ENCODE measurements at places on chromosomes 1 and 21.

GRCh38 chr1:178371235-178371634, 125.5 kb downstream of the CLEC20A start:
- no peak for DNase-seq

GRCh38 chr21:21605521-21605920, 607.3 kb downstream of the NCAM2 start:
- no peak for DNase-seq

GRCh38 chr1:211344152-211344618, 17.6 kb downstream of the TRAF5 start:
- DNase-seq, result no peak

DNA sequence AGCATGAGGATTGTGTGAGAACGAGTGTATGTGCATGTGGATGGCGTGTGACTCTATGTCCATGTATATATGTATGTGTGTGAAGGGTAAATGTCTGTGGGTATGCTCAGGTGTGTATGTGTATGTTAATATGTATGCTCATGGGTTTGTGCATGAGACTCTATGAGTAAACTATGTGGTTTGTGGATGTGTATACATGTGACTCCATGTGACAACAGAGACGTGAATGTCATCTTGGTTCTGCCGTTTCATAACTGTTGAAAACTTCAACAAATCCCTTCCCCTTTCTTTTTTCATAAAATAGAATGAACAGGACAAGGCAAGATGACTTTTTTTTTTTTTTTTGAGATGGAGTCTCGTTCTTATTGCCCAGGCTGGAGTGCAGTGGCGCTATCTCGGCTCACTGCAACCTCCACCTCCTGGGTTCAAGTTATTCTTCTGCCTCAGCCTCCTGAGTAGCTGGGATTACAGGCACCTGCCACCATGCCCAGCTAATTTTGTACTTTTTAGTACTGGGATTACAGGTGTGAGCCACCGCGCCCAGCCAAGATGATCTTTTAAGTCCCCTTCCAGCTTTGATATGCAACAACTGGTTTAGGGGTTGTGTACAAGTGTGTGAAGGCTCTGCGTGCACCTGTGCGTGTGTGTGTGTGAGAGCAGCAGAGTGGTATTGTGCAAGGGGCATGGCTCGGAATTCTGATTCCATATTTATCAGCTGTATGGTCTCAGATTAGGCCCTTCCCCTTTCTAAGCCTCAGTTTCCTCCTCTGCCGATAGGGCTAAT, 106.3 kb downstream of the EBNA1BP2 start:
- DNase-seq, result no peak

DNA sequence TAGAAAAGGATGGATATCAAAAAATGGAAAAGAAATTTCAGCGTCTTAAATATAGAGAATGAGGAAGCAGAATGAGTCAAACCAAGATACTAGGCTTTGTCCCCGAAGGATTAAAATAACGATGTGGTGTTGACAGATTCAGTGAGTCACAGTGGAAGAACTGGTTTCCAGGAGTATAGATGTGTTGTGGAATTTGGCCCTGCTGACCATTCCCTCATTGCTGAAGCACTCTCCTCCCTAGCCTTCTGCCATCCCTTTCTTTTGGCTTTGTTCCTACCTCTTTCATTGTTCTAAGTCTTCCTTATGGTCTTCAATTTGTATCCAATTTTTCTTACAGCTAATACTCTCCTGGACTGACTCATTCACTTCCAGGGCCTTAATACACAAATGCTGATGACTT, 23.1 kb upstream of the USP25 start:
- no peak for DNase-seq

- no peak for DNase-seq
These were observed 7.8 kb downstream of the HSPA6 start for GRCh38 chr1:161531986-161532643.

GRCh38 chr1:109274533-109275476, 8.1 kb downstream of the PSRC1 start:
- DNase-seq, result no peak

DNA sequence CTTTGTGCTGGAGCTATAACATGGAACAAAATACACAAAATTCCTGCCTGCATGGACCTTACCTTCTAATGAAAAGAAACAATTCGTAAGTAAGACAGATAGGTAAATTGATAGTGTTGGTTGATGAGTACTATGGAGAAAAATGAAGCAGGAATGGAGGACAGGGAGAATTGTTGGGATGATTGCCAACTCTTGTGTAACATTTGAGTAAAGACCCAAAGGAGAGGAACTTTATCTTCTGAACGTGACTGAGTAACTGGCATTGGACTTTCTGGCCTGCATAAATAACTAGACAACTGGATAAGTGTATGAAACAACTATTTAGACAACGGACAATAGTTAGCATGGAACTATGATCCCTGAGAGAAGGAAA, 6.8 kb upstream of the EFCAB14 start:
- DNase-seq, result no peak

GRCh38 chr1:232648316-232648715, 18.4 kb upstream of the SIPA1L2 start:
- no peak for DNase-seq

DNA sequence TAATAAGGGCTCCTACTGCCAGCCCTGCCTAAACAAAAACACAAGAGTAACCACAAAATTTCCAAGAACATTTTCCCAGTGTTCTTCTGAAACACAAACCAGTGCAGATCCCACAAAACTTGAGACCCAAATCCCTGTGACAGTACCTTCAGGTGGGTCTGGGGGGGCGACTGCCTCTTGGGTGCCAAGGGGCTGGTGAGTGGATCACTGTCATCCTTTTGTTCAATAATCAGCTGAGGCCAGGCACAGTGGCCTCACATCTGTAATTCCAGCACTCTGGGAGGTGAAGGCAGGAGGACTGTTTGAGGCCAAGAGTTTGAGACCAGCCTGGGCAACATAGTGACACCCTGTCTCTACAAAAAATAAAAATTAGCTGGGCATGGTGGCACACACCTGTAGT, 87.6 kb downstream of the GLIS1 start:
- DNase-seq, result no peak

DNA sequence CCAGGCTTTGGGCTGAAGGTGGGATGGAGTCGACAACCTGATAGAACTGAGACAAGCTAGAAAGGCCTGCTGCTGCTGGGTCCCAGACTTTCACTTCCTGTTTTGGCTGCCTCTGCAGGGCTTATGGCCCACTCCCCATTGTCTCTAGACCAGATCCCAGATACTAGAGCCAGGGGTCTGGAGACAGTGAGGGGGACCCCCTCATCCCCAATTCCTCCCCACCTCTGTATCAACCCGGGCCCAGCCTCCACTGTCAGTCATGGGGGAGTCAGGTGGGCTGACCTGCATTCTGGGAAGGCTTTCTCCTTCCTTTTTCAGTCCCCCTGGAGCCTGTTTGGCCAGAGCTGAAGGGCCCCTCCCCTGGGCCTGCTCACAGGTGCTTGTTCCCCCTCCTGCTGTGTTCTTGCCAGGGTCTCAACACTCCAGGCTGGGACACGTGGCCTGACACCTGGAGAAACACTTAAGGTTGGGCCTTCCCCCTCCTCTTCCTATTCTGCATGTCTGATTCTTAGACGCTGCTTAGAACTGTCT, 18.0 kb upstream of the ETV3L start:
- no peak for DNase-seq

- DNase-seq, result no peak
These were observed 747 bp downstream of the ADAMTS1 start for GRCh38 chr21:26844258-26845065.

DNA sequence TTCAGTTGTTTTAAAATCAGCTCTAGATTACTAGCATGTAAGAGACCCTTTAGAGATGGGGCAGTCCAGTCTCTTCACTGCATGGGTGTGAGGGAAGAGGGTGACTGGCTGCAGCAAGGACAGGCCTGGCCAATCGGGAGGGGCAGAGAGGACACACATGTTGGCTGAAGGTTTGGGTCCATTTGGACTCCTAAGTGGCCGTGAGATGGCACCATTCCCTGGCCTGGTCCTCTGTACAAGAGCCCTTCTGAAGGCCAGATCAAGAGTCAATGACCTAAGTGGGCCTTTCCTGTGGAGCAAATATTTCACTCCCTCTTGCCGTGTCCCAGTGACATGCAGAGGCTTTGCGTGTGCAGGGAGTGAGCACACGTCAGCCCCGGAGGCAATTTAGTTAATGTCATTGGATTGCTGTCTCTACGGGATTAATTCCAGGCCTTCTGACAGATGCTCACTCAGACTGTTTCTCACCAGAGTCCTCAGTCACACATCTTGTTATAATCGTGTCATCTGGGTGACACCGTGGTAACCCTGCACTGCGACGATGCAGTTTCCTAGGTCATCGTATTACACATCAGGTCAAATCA, 613.0 kb downstream of the NPHP4 start:
- DNase-seq, result no peak

DNA sequence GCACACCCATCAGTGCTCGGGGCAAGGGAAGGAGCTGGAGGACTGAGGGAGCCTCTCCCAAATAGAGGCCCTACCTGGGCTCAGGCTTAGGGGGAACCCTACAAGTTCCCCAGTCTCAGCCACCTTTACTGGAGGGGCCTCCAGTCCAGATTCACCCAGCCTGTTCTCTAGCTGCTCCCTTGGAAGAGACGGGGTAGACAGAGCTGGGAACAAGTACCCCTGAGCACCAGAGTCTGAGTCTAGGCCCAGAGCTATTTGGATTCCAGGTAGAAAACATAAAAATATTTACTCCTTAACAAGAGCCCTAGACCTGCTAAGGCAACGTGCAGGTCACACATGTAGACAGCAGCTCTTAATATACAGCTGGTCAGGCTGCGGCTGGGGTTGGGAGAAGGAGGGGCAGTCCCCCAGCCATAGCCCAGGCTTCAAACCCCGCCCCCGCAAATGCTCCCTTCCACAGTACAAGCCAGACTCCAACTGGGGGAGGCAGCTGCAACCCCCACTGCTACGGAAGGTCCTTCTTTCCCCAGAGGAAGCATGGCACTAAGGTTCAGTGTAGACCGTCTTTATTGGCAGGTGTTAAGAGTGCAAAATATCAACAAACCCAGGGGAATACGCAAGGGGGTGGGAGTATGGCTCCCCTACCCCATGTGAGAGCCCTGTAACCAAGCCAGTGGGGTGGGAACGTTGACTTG, 8.0 kb downstream of the TENT5B start:
- DNase-seq, result no peak

DNA sequence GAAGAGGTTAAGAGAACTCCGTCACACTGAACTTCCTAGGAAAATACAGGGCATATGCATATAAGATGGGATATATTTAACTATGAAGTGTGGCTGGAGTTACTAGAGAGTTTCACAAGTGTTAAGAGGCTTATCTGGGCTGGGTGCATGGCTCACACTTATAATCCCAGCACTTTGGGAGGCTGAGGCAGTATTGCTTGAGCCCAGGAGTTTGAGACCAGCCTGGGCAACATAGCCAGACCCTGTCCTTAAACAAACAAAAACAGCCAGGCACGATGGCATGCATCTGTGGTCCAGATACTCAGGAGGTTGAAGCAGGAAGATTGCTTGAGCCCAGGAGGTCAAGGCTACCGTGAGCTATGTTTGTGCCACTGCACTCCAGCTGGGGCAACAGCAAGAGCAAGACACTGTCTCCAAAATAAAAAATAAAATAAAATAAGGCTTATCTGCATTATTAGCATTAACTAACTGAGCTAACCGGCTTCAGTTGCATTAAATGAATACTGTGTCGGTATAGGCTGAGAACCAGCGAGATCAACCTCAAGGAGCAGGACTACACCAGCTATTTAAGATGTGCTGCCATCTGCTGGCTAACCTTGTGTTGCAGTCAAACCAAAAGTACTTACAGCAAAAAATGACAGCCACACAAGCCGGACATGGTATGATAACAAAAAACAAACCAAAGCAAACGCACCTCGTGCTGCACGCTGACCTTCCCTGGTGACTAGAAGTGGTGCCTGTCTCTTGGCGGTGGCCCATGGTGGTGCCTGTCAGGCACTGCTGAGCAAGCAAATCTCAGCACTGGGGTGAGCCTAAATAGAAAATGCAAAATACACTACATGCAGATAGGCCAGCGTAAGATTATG, 19.7 kb upstream of the RBBP5 start:
- DNase-seq, result peak; percentile 27

DNA sequence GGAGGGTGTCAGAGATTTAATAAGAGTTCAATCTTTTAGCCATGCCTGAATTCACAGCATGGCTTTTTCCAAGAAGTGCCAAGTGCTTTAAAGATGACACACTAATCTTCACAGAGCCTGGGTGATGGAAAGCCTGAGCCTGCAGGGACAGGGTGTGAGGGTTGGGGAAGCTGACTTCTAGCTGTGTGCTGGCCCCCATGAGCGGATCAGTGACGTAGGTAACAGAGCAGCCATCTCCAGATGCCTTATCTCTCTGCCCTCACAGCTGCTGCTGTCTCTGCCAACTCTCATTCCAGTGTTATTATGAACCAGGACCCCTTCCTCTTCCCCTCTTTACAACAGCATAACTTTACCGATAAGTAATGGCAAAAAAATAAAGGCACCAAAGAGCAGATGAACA, 30.6 kb downstream of the FAM78B start:
- no peak for DNase-seq

DNA sequence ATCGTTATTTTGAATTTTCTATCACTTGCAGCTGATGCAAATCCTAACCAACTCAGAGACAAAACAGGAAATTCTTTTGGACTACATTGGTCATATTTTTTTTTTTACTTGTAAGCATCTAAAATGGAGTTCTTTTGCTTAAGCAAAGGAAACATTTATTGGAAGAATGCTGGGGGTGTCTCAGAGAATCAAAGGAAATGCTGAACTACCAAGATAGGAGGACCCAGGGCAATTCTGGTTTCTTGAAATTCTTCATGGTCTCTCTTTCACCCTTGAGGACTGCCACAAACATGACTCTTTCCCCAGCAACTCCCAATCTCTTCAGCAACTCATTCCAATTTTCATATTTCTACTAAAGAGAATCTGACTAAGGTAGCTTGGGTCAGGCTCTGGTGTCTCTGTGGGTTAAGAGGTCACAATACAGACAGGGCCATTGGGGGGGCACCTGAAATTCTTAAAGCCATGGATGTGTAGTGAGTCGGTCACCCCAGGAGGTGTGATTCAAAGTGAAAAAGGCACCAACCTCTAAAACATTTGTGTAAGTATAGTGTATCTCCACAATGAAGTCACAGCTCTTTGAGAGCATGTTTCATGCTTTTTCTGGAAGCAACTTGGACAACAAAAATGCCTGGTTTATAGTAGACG, 171.1 kb upstream of the FGGY start:
- no peak for DNase-seq

DNA sequence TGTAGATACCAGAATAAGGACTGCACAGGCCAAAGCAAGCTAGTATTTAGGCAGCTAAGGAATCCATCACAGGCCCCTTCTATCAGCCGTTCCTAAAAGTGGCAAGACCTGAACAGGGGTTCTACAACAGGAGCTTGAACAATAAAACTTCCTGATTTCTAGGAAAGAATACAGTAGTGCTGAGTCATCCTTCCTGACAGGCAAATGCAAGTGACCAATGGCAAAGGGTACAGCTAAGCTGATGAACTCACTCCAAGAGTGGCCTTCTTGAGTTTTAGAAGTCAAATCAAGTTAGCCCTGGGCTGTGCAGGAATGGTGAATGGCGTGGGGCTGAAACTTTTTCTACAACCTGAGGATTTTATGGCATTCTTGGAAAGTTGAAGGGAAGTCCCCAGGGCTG, 112.9 kb downstream of the GREM2 start:
- DNase-seq, result no peak

GRCh38 chr1:165884690-165885304, 57.4 kb downstream of the UCK2 start:
- DNase-seq, result no peak

- no peak for DNase-seq
These were observed 84.4 kb downstream of the SGIP1 start for GRCh38 chr1:66618390-66618789.

GRCh38 chr1:246324711-246325110, 182.4 kb downstream of the SMYD3 start:
- no peak for DNase-seq

- peak; percentile 15 for DNase-seq
These were observed 250.6 kb downstream of the PRDM2 start for GRCh38 chr1:13950637-13951036.
